Central memory CD4-positive, alpha-beta T cell (primary cell): ENCODE measurements at places on chromosomes 16 and 17.
A peak's percentile ranks its signal among the peaks of the same experiment; 100 is the strongest.

- no peak for DNase-seq
Measured at GRCh38 chr16:83804366-83804765, 3.4 kb upstream of the HSBP1 start.

DNA sequence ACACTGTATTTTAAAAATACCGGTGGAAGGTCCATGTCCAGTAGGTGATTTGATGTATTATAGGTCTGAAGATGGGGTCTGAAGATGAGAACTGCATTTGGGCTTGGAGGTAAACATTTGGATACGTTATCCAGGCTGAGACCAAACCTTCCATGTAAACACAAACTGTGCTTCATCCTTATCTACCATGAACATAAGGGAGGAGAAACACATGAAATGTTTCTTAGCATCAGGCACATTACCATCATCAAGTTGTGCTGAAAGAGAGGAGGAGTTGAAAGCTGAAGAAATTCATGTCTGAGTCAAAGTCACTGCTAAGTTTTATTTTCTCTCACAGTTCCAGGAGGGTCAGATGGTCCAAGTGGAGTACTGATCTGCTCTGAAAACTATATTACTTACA, 11.4 kb downstream of the SF3B3 start:
- no peak for DNase-seq

- no peak for DNase-seq
Measured at GRCh38 chr17:56893503-56893902, 20.3 kb downstream of the TRIM25 start.

- no peak for DNase-seq
Measured at GRCh38 chr17:37039269-37039668, 90.5 kb downstream of the AATF start.

GRCh38 chr16:81796583-81797346, 17.7 kb downstream of the PLCG2 start:
- no peak for DNase-seq

- no peak for DNase-seq
Measured at GRCh38 chr17:79949656-79950209, 85.9 kb downstream of the TBC1D16 start.

DNA sequence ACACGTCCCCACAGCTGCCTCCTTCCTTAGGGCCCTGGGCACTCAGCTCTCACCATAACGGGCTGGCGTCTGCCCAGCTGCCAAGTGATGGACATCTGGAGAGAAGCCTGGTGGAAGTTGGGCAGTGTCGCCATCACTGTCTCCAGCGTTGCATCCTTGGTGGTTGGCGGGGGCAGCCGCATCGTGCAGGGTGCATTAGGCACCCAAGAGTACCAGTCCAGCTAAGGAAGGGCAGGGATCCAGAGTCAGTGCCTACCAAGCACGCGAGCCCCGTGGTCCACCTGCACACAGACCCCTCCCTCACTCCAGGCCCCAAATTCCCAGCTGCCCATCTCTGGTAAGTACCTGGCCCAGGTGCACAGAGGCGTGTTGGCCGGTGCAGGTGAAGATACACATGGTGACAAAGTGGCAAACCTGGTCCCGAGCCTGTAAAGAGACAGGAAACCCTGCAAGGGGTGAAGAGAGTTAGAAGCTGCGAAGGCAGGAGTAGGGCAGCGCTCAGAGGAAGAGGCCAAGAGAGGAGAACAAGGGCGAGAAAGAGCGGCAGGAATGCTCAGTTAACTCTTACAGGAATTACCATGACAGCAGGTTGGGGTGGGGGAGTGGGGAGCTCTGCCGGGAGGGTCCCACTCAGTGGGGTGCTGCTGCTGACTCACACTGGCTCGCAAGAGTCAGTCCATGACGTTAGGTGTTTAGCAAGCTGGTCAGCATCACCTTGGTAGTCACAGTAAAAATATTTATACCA, 9.5 kb downstream of the ALOX15 start:
- no peak for DNase-seq

DNA sequence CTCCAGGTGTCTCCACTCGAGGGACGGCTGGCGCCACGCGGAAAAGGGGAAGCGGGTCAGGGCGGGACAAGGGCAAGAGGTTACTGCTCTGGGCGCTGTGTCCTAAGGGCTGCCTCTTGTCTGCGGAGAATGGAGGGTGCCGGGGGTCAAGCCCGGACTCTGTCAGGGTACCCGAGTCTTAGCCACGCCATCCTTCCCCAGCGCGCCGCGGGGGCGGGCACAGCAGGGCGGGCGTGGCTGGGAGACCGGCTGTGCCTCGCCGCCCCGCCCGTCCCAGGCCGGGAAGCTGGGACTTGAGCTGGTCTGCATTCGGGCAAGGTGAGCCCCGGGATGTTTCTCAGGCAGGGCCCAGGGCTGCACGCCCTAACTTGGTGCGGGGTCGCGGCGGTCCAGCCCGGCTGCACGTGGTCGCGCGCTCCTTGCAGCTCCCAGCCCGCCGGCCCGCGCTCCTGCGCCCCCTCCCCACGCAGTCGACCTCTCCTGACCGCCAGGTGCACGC, 6.2 kb upstream of the ACTG1 start:
- DNase-seq = no peak

DNA sequence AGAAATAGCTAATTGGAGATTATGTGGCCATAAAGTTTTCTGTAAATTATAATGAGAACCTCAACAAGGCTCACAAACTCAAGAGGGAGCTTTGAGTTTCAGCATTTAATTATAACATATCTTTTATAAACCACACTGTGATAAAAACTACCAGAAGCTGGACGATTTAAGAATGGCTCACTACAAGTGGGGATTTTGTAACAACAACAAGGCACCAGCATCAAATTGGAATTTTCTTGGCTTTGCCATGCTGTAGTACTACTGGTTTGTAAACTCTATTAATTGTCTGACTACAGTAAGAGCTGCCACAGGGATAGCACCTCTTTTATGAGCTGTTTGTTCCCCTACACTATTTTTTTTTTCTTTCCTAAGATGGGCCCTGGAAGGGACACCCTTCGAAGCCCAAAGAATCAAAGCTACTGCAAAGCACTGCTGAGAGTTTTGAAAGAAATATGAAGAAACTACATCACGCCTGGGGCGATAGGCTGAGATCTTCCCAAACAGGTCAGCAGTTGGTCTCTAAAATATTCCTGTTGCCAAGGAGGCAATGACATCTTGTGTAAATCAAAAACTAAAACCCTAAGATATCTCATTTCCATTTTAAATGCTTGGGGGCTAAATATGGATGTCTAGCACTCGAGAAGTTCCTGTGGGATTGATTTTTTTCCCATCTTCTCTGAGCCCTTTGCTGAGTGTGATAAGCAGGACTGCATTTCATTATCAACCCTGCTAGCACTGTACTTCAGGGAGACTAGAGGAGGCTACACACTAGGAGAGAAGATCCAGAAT, 40.9 kb downstream of the SKAP1 start:
- no peak for DNase-seq

DNA sequence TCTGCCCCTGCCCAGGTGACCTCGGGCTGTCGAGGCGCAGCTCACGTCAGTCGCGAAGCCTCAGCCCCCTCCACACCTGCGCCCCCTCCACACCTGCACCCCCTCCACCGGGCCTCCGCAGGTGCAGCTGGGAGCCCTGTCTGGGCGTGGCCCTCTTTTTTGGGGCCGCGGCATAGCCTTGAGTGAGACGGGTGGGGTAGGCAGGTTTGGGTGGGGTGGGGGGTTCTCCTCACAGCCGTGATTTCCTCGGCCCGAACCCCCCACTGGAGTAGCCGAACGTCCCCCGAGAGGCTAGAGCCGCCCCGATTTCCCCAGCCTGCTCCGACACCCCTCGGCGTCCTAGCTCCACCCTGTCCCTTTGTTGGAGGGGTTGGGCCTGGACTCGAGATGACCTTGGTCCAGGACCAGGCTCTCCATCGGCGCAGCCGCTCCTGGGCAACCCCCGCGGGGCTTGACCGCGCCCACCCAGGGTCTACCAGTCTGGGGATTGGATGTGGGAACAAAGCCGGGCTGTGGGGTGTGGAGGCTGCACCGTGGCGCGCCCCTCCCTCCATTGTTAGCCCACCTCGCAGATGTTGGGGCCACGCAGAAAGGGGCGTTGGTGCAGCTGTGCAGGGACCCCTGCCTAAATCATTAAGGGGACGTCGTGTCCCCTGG, 626 bp downstream of the TUBB3 start:
- DNase-seq = no peak

- no peak for DNase-seq
Measured at GRCh38 chr17:77865716-77866115, 92.8 kb upstream of the TNRC6C start.

DNA sequence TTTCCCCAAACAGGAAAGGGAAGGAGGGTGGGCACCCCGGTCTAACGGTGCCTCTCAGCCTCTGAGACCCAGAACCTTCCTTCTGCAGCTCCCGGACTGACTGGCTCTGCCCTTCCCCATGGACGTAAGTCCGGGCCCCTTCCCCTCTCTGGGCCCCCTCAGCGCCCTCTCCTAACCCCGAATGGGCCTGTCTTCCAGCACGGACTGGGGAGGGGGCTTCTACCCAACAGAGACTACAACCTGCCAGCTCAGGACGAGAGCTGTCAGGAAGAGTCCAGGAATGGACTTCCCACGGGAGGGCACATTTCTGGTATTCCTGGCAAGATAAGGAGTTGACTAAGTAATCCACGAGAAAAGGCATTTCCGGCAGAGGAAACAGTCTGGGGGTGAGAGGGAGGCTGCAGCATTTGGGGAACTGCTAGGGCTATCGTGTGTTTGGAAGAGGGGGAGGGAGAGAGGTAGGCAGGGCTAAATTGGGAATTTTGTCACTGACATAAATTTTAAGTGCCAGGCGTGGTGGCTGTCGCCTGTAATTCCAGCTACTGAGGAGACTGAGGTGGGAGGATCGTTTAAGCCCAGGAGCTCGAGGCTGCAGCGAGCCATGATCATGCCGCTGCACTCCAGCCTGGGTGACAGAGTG, 12.1 kb upstream of the ALDOA start:
- no peak for DNase-seq

DNA sequence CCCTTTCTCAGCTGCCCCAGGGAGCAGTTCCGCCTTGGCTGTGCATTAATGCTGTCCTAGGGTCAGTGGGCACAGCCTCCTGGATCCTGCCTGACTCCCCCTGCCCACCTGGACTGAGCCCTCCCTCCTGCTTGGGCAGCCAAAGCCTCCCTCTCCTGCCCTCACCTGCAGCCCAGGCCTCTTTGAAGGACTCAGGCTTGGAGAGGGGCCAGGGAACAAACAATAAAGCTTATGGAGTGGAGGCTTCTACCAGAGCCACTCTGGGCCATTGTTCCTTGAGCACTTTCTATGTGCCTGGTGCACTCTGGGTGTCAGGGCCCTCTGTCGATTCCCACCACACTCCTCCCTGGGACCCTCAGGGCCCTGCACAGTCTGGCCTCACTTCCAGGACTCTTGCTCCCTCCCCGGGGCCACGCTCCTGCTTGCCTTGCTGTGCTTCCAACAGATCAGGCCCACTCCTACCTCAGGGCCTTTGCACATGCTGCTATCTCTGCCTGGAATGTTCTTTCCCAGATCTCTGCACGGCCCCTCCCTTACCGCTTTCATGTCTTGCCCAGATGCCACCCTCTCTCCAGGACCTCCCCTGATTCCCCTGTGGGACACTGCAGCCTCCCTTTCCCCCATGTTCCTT, 5.0 kb downstream of the KCNJ12 start:
- DNase-seq = no peak

DNA sequence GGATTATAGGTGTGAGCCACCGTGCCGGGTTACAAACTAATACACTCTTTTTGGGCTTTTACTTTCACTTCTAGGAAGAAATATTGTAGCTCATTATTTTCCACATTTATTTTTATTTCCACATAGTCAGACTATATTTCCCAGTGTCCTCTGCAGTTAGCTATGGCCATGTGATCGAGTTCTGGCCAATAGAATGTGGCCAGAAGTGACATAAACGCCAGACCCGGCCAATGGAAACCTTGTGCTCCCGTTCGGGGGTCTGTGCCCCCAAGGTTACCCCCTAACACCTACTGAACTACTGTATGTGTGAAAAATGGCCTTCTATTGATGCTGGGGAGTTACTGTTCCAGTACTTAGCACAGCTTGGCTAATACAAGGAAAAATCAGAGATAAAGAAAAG, 13.2 kb upstream of the RPTOR start:
- no peak for DNase-seq

DNA sequence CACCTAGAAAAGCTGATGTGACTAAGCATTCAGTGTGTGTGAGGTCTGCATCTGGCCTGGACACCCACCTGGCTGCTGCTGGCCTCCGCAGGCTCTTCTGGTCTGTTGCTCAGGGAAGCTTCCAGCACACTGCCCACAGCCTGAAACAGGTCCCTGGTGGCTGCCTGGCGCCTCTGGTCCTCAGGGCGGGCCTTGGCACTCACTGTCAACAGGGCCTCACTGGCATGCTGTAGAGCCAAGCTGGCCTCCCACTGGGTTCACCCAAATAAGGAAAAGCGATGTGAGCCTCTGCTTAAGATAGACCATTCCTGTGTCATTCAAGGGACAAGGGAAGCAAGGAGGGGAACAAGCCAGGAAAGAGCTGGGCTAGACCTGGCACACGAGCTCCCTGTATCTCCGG, 70.6 kb upstream of the BCO1 start:
- no peak for DNase-seq

- DNase-seq = no peak
Measured at GRCh38 chr16:20253825-20254224, 73.5 kb downstream of the GP2 start.

DNA sequence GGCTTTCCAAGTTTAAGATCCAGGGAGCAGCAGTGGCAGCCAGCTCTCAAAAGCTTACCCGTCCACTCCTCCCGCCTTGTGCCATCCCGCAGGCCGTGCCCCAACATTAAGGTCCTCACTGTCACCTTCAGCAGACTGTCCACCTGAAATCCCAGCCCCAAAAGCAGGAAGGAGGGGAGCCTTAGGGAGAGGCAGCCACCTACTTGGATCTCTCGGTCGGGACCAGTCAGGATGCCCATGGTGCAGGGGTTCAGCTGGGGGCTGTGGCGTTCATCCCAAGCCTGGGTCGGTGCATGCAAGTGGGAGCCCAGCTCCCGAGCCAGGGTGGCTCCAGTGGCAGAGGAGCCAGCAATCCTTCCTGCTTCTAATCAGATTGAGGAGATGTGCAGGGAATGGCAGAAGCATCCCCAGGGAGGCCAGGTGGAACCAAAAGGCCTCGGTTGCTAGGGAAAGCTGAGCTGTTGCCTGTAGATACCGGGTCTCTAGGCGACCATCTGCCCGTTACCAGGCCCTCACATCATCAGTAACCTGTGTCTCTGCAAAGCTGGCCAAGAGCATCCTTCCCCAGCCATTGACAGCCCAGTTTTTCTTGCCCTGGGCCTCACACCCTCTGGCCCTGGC, 24.6 kb downstream of the CNGB1 start:
- DNase-seq = no peak

- DNase-seq = no peak
Measured at GRCh38 chr16:1154291-1154886, 1.5 kb downstream of the CACNA1H start.

- DNase-seq = peak; percentile 22
Measured at GRCh38 chr16:31063843-31064611, 10.0 kb downstream of the ZNF668 start.

GRCh38 chr16:83994703-83995102, 26.7 kb downstream of the NECAB2 start:
- DNase-seq = no peak

DNA sequence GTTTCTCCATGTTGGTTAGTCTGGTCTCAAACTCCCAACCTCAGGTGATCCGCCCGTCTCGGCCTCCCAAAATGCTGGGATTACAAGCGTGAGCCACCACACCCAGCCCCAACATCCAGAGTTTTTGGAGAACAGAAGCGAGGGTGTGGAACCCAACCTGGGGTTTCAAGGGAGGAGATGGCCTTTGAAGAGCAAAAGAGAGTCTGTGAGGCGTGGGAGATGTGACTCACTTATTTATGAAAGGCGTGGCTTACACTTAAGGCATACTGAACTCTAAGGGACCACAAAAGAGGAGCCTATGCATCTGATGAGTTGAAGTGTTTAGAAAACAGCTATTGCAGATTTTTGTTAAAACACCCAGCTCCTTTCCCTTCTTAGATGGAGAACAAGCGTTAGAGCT, 18.9 kb downstream of the ARSG start:
- DNase-seq = peak; percentile 23

GRCh38 chr17:74157366-74157765, 46.1 kb upstream of the RPL38 start:
- DNase-seq = no peak
